ENCODE measurements at places on chromosomes 6 and 20. TPM values are rescaled to one million over a fixed set of nuclear protein-coding genes. Genes with fewer than 3 reads are reported as not detected.

DNA sequence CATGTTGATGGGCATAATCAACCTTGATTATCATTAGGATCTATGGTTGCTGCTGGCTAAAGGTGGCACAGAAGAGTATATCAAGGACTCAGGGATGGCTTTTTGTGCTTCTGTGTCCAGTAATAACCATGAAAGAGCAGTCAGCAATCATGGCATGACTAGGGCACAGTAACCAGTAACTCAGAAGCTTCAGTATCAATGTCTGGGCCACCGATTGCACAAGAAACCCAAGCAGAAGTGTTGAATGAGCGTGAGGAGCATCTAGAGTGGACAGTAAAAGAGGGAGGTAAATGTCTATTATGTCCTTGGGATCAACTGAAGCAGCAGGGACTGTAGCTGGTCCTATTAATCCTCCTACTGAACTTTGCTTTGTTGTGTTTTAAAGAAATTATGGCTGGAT, 81.5 kb upstream of the F13A1 start:
- DNase-seq = no peak

DNA sequence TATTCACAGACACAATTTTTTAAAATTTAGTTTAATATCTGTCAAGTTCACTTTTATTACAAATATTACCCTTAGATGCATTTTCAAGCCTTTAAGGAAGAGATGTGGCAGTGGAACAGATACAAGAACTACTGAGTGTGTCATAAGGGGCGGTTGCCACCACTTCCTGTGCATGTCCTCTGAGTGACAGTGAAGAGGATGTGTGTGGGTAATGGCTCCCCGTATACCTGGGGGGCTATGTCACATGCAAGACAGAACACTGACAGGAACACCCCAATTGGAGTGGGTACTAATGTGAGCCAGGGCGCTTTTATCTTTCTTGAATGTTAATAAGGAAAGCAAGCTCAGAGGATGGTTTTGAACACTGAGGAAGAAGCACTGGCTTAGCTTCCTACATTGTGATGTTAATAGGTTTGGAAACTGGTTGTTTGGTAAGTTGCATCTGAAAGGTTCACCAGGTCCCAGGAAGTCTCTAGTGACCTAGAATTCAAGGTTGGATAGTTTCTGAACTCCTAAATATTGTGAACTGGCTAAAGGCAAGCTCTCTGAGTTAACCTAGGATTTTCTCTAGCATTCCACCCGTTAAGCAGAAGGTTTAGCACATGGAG, 83.4 kb upstream of the ASF1A start:
- no peak for DNase-seq

- no peak for DNase-seq
These were observed 21.0 kb upstream of the ATXN1 start for GRCh38 chr6:16782278-16782677.

GRCh38 chr6:138005846-138006245, 101.4 kb downstream of the PERP start:
- DNase-seq = no peak

GRCh38 chr6:75532521-75532920, 38.9 kb upstream of the FILIP1 start:
- DNase-seq = no peak

GRCh38 chr6:21987501-21987957, 309.3 kb downstream of the PRL start:
- DNase-seq = peak; percentile 84

DNA sequence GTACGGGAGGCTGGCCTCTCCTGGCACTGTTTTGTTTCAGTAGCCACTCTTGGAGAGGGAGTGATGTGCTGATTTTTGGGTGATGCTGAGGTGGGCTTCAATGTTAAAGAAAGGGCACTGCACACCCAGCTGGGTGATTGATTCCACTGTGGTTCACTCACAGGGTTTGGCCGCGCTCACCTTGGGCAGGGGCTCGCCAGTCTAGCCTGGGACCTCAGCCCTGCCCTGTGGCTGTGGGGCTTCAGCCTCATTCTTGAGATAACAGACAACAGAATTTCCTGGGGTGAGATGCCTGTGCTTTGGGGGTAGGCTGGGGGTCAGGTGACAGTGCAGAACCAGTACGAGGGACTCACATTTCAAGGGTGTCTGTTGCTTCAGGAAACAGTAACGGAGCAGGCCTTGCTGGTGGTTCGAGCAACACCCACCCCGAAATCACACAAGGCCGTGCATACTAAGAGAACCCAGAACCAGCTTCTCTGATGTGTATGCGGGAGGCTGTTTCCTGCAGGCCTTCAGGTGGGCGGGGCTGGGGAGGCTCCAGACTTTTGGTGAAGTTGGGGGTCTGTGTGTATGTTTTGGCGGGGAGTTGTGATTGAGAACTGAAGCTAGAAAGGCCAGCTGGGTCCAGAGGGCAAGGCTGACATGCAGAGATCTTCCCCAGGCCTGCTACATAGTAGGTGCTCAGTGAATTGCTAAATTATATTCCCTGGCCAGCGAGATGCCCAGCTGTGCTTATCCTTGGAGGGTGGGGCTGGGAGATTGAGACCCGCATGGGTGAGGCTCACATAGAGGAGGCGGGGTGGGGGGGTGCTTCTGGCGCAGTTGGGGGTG, 154.2 kb upstream of the RNF24 start:
- no peak for DNase-seq

DNA sequence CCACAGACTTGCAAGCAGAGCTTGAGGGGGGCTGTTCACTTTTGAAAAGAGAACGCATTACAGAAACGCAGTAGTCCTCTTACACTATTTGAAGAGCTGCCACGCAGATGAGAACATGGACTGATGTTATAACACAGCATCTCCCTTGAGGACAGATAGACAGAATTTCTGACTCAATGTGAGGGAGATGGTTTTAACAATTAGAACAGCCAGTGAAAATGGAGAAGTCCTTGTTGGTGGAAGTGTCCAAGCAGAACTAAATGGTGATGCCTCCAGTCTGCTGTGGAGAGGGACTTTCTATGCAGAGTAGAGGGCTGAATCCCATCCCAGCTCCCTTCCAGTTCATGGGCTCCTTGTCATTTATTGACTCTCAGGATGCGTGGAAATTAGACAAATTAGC, 100.0 kb downstream of the RREB1 start:
- no peak for DNase-seq

GRCh38 chr6:90154755-90155470, 141.7 kb downstream of the BACH2 start:
- no peak for DNase-seq

DNA sequence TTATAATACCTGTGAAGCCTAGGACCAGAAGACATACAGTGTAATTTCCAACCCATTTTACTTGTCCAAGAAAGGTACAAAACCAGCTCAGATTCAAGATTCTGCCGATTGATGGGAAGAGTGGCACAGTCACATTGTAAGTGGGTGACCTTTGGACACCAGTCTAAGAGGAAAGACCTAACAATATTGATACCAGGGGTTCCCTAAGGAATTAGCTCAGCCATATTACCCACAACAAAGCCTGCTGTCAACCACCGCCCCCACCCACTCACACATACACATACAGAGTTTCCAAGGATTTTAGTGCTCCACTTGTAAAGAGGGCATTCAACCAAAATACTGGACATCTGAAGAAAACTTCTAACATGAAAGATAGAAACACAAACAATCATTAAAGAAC, 27.9 kb upstream of the TMEM181 start:
- DNase-seq = no peak

GRCh38 chr20:2446845-2447244, 23.7 kb downstream of the SNRPB start:
- no peak for DNase-seq

DNA sequence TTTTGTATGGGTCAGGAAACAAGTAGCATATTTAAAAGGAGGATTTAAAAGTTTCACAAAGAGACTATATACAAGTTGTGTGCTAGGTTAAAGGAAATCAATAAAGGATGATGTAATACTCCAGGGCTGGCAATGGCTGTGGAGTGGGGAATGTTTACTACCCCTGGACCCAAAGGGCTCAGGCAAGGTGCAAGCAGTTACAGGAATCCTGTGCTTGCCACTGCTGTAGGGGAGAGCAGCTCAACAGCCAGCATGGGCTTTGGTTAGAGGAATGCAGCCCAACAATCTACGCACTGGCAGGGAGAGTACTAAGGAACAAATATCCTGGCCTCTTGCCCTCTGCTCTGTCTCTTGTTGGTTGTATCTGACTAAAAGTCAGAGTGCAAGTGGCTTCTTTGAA, 1642.2 kb downstream of the KHDRBS2 start:
- no peak for DNase-seq

Gene CST4
- total RNA-seq = not detected

Gene CST5
- not detected for total RNA-seq

Gene ROS1
- 0.06 TPM for total RNA-seq

Gene POM121L2
- total RNA-seq = not detected

Gene LY6G5C
- 3.3 TPM for total RNA-seq

Gene GPR6
- total RNA-seq = not detected

Gene PCNA
- total RNA-seq = 21.9 TPM

Gene SNX5
- 51.2 TPM for total RNA-seq
